SIG-M5 (cell line): ENCODE measurements at places on chromosomes 12 and 14.

- no peak for DNase-seq
These were observed 37.0 kb upstream of the CFAP54 start for GRCh38 chr12:96452261-96452922.

DNA sequence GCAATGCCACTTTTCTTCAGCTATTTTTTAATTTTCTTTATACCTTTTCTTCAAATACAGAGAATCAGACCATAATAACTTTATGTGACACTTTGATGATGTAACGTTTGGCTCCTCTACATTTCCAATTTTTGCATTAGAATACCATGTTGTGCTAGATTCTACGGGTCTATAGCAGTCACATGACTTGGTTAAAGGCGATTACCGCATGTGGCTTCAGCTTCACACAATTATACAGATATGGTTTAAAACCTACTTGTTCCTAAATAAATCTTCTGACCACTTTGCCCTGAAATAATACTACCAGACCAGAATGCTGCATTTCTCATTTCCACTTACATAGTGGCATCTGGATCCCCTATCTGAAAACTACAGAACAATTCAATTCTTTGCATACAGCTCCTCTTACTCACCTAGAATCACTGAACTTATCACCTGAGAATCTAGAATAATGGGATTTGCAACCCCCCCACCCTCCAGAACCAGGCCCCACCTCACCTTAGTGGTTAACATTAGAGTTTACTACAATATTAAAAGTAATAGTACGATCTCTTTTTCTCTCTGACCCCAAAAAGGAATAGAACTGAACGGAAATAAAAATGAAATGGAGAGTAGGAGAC is 1.3 kb downstream of the MAX start:
- no peak for DNase-seq

GRCh38 chr12:67892259-67893021 is 96.8 kb upstream of the IFNG-AS1 start:
- DNase-seq: no peak

- no peak for DNase-seq
These were observed 10.5 kb downstream of the CERS5 start for GRCh38 chr12:50156641-50157040.

GRCh38 chr12:29625359-29625953 is 128.0 kb upstream of the OVCH1 start:
- DNase-seq: no peak

GRCh38 chr12:127113945-127114344 is 1153.0 kb upstream of the TMEM132C start:
- DNase-seq: no peak

GRCh38 chr12:52351196-52352059 is 15.9 kb downstream of the KRT85 start:
- DNase-seq: no peak

DNA sequence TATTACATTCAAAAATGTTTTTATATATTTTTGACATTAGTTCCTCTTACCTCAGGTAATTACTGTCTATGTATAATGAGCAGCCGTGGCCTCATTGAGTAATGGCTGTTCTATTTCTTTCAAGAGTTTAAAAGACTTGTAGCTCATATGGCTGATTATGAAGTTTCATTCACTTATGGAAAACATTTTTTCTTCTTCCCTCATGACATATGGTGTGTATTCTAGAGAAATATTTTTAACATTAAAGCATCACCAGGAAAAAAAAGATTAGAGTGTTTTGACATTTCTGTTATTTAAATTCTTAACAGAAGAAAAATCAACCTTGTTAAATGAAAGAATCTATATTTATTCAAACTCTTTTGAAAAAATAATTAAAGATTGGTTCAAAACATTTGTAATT is 422.4 kb downstream of the TMEM117 start:
- DNase-seq: no peak

DNA sequence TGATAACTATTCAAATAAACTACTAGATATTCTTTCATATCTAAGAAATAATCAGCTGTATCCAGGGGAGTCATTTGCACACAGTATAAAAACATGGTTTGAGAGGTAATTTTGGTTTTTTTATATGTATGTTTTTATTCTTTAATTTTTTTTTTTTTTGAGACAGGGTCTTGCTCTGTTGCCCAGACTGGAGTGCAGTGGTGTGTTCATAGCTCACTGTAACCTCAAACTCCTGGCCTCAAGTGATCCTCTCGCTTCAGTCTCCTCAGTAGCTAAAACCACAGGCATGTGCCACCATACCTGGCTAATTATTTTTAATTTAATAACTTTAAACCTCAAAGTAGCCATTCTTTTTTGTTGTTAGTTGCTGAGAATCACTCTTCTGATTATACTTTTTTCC is 1.8 kb downstream of the PRORP start:
- no peak for DNase-seq

GRCh38 chr12:100895192-100895591 is 100.6 kb downstream of the ANO4 start:
- no peak for DNase-seq

GRCh38 chr14:30464481-30464880 is 94.5 kb upstream of the G2E3 start:
- no peak for DNase-seq

- no peak for DNase-seq
These were observed 108.5 kb downstream of the ARF6 start for GRCh38 chr14:50001151-50001998.

DNA sequence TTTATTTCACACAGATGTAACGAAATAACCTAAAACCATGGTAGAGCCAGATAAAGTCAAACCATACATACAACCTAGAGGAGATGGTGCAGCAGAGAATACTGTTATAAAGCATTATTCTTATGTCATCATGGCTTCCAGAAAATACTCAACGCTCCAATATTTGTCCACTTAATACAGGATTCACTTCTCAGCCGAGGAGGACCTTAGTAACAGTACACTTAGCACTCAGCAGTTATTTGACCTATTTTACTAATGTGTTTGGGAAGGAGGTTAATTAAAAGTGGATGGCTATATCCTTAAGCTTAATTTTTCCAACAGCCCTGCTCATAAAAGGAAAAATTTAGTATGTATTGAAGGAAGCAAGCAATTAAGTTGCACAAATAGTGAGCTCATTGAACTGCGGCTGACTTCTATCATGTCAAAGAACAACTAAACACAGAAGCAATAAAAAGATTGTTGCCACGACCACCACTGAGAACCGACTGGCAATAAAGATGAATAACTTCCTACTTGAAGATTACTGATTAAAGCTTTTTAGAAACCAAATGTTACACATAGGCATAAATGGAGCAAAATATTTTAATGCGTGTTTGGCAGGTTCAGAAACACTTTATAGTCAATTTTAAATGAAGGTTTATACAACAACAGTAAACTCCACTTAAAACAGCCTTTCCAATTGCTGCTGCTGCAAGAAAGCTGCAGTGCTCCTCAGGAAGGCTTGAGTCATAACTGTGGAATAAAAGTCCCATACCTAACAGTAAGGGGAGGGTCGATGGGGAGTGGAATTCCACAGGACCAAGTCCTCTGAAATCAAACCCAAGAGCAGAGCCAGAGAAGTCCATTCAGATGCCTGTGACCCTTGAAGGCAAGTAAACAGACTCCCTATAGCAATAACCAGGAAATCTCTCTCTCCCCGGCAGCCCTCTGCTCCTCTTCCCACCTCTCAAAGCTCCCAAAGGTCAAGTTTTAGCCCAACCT is 218.9 kb upstream of the CDKN3 start:
- DNase-seq: no peak

GRCh38 chr12:21823581-21823980 is 49.1 kb upstream of the KCNJ8 start:
- DNase-seq: no peak

DNA sequence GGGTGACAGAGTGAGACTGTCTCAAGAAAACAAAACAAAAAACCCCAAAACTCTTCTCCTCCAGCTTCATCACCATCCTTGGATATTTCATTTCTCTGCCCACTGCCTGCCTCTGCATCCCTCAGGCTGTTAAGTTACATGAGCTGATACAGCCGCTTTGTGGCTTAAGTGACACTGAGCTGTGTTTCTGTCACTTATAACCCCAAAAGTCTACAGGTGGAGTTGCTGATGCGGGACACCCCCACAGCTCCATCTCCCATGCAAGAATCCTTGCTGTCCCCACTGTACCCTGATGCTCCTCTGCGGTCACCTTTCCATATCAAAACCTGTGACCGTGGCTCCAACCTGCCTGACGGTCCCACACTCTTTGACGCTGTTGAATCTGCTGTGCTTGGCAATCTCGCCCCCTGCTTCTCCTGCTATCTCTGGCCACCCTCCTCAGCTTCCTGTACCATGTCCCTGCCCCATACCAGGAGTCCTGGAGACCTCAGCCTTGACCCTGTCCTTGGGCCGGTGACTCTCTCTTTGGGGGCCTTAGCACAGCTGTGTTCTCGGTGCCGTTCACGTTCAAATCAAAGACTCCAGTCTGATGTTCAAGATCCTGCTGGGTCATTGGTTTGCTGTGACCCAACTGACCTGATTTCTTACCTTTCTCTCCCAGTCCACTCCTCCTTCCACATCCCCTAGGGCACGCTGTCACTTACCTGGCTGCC is 20.3 kb downstream of the HVCN1 start:
- DNase-seq: no peak

GRCh38 chr12:42589465-42590329 is at the start of gene PRICKLE1:
TSS of gene PRICKLE1 (minus strand) at chr12:42589746. CDS start at chr12:42472516, 117,230 bp downstream.
- DNase-seq: no peak

DNA sequence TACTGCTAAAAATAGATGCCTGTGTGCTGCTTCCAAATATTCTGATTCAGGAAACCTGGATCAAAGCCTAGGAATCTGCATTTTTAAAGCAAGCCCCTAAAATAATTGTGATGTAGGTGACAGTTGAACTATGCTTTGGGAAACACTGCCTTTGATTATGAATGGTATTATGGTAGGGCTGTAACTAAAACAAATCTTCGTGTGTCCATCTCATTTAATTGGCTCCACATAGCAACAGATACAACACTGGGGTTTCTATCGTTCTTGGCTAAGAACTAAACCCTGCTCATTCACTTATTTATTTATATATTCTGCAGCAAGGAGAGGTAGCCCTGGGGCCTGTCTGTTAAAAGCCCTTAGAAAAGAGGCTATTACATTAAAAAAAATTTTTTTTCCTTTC is 23.0 kb upstream of the ITGA5 start:
- DNase-seq: no peak

DNA sequence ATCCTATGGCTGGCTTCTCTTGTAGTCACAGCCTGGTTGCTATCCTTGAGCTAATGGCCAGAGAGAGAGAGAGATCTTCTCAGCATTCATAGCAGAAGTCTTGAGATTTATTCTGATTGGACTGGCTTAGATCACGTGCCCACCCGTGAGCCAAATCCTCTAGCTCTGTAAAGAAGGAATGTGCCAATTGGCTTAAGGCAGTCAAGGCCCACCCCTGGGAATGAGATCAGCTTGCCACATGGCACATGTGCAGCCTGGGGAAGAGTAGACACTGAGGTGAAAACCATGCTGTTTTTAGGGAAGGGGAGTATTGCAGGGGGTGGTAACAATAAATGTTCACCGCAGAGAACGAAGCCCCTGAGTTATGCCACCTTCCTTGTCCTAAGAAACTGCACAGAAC is 36.3 kb downstream of the PLEKHG7 start:
- DNase-seq: no peak

- DNase-seq: no peak
These were observed 20.0 kb upstream of the BCL7A start for GRCh38 chr12:122001466-122002209.

DNA sequence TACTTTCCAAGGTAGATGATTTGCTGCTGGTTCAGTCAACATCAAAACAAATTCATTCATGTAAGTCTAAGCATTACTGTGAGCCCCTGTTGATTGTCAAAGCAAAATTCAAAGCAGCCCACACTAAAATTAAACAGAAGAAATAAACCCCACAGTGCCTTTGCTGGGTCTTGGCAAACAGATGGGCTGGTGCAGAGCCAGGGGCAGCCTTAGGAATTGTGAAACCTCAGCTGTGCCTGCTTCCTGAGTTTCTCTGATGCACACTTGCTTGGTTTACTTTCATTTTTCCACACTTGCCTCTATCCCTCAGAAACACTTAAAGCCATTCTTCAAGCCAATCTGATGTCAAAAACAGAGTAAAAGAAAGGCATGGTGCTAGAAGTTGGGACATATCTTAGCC is 6.6 kb upstream of the PLEKHG7 start:
- no peak for DNase-seq

DNA sequence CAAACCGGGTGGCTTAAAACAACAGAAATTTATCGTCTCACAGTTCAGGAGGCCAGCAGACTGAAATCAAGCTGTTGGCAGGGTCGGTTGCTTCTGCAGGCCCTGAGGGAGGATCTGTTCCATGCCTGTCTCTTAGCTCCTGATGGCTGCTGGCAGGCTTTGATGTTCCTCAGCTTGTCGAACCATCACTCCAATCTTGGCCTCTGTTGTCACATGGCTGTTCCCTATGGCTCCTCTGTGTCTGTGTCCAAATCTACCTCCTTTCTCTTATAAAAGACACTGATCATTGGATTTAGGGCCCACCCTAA is 14.0 kb downstream of the NFATC4 start:
- DNase-seq: no peak

- DNase-seq: no peak
These were observed 7.4 kb downstream of the ZBTB39 start for GRCh38 chr12:56998981-56999380.

GRCh38 chr12:96880220-96880619 is 26.8 kb upstream of the NEDD1 start:
- no peak for DNase-seq

- no peak for DNase-seq
These were observed 260.9 kb downstream of the BMP4 start for GRCh38 chr14:53695692-53696214.

GRCh38 chr12:49043856-49044258 is 16.7 kb downstream of the KMT2D start:
- DNase-seq: peak; percentile 12

GRCh38 chr12:116490471-116490870 is 68.7 kb upstream of the MAP1LC3B2 start:
- DNase-seq: no peak

DNA sequence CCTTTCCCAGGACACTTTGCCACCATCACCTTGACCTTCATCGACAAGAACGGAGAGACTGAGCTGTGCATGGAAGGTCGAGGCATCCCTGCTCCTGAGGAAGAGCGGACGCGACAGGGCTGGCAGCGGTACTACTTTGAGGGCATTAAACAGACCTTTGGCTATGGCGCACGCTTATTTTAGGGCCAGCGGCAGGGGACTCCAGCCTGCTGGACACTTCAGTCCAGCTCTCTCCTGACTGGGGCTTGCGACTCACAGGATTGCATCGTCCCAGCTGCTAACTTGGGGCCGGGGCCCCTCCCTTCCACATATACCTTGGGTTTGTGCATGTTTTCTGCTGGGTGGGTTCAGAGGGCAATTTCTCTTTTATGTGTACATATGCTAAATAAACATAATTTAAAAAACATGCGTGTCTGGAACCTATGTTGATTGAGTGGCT is 11.2 kb downstream of the AHSA1 start:
- no peak for DNase-seq
